ENCODE measurements at places on chromosomes 11 and 22.

- DNase-seq, result no peak
These were observed 846.0 kb downstream of the TBC1D22A start for GRCh38 chr22:47608421-47608820.

DNA sequence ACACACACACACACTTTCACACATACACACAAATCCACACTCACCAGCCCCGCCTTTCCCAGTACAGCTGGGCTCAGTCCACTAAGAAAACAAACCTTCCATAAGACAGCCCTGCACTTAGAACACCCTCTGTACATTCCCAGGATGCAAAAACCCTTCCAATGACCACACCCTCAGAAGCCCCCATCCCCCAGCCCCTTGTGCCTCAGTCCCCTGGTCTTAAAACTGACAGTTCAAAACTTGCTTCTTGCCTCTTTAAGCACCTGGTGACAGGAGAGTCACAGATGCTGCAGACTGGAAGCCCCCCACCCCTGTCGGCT is 23.0 kb downstream of the APLNR start:
- DNase-seq, result peak; percentile 14

- no peak for DNase-seq
These were observed 50.2 kb downstream of the ARHGAP32 start for GRCh38 chr11:129141748-129142523.

- DNase-seq, result no peak
These were observed 12.5 kb downstream of the OTOG start for GRCh38 chr11:17559341-17560087.

Data from non-pigmented ciliary epithelial cell (primary cell).